ENCODE measurements at places on chromosomes 3 and 15. TPM values are rescaled to one million over a fixed set of nuclear protein-coding genes. Genes with fewer than 3 reads are reported as not detected.

Gene PP2D1
- total RNA-seq, result not detected

Gene MAGEL2
- not detected for total RNA-seq

DNA sequence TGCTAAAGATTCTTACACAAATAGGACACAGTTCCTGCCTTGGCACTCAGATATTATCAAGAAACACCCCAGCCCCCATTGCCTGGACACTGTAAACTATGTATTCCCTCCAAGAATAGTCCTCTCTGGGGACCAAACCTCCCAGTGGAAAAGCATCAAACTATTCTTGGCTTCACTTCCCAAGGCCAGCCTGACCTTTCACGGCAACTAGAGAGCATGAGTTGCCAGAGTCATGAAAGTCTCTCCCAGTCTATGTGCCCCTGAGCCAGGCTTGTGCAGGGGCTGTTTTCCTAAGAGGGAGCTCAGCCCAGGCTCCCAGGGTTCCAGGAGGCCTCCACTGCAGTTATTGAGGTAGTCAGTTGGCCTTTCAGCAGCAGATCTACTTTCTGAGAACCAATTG, 251.9 kb upstream of the TGFBR2 start:
- no peak for DNase-seq

DNA sequence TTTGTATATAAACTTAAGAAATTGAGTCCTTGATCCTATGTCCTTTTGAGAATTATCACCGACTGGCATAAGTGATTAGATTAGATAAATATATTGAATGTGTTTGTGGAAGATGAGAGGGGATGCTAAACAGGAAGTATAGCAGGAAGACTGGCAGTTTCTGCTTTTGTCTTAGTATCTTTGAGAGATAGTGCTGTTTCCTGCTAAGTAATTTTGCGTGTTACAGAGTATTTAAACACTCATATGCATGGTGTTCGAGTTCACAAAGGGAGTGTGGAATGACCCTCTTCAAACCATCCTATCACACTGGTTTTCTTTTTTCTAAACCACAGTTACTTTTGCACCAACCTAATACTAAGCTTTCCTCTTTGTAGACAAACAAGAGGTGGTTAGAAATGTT, 106.0 kb downstream of the KLHL25 start:
- no peak for DNase-seq

DNA sequence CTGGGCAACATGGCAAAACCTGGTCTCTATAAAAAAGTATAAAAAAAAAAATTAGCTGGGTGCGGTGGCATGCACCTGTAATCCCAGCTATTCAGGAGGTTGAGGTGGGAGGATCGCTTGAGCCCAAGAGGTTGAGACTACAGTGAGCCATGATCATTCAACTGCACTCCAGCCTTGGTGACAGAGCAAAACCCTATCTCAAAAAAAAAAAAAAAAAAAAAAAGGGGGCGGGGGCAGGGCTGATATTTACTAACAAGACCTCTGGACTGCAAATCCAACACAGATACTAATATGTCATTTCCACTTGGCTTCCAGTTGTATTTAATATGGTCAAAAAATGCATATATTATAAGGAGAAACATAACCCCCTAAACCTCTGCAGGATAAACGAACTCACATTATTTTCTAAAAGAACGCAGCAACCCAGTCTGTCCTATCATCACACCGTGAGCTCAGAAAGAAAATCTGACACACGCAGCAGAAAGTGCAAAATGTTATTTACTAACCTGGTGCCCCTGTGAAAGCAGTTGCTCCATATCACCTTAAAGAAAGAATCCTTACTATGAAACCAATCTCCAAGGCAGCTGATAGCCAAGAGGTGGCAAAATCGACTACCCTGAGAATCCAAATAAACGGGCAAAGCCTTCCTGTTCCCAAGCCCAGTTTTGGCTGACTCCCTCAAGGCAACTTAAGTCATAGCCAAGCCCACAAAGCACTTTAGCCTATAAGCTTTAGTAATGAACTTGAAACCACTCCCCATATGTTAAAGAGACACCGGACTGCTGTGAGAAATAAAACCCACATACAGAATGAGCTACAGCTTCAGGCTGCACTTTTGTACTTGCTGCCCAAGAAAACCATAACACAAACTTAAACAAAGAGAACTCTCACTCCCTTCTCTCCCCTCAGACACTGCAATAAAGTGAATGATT, 39.3 kb downstream of the PLD1 start:
- no peak for DNase-seq

Gene PLA2G4F
- not detected for total RNA-seq

Data from activated naive CD4-positive, alpha-beta T cell treated with anti-CD3 and anti-CD28 coated beads for 36 hours (primary cell).